ENCODE measurements at places on chromosomes 5 and 9.

- peak; percentile 48 for DNase-seq
Observed at GRCh38 chr5:82011761-82012160, 39.9 kb downstream of the ATG10 start.

DNA sequence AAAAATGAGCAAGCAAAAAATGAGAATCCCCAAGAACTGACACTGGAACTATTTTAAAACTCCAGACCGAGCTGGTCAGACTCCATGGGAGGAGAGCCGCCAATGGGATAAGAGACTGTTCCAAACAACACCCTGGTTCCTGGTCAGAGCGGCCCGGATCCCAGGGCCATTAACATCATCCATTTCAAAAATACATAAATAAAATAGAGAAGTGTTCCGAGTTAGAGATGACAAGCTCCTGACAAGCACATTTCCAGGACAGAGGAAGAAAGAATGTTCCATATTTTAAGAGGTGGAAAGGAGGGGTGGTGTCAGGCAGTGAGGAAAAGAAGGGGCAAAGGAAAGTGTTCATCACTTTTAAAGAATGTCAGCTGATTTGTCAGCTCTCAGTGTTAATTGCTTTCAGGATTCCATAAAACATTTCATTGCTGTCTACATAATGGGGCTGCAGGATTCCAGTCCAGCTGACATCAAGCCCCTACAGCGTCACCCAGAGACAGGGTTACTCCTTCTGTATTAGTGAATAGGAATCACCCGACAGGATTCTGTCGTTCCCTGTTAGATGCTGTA lies 202.5 kb upstream of the TRIM32 start:
- peak; percentile 29 for DNase-seq

GRCh38 chr9:13107008-13107407 lies 172.5 kb downstream of the MPDZ start:
- no peak for DNase-seq

- no peak for DNase-seq
Observed at GRCh38 chr5:54649041-54649504, 131.5 kb downstream of the SNX18 start.

DNA sequence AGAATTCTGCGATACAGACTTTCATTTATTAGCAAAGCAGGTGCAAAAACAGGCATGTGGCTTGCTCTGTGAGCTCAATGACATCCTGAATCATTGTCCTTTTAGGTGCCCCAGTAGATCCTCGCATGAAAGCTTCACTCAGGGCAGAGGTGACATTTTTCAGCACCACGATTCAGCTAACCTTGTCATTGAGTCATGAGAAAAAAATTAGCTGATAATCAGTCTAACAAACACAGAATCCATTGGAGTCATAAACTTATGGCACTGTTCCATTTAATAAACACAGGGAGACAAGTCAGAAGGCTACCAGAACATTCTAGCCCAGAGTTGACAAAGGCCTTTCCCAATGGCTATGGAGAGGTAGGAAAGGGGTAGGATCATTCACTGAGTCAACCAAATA lies 104.8 kb upstream of the RAD23B start:
- peak; percentile 38 for DNase-seq

GRCh38 chr9:124882231-124882630 lies 20.3 kb downstream of the ARPC5L start:
- DNase-seq = no peak

GRCh38 chr5:142400415-142400814 lies 75.6 kb upstream of the SPRY4 start:
- DNase-seq = no peak

DNA sequence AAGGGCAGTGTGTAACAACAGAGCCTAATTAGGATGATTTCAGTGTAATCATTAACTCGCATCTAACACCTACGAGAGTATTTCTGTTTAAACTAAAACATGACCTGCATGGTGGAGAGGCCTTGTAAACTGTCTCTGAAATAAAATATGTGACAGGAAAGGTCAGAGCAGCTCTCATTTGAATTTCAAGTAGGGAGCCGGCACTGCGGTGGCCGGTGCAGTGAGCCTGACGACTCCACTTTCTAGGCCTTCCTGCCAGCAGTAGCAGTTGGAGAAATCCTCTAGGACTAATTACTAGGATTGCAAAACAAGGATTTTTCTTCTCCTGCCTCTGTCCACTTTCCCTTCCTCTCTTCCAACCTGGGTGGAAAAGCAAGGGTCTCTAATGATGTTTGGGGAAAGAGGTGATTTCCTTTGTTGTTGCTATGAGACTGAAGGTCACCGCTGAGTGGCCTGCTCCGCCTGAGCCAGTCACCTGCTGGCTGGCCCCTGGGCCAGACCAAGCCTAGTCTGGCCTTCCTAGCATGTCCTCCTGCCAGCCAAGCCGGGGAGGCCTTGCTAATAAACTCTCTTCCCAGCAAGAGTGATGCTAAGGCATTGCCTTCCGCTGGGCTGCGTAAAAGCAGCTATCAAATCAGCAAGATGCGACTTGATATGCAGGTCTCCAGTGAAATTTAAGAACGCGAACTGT lies 245.7 kb downstream of the PSAT1 start:
- no peak for DNase-seq

DNA sequence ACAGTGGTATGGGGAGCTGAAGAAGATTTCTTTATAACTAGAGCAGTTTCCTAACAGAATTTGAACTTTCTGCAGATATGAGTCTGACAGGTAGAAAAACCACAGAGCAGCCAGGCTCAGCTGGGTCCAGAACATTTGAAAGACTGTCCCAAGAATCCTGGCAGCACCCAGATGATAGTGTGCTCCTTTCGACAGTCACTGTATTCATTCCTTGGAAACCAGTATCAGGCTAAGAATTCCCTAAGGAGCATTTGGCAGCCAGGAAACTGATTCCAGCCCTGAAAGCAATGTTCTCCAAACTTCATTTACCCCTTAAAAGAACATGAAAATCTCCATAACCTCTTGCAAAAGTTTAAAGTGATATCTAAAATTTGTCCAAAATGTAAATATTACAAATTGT lies 123.0 kb upstream of the MTAP start:
- DNase-seq = peak; percentile 37

GRCh38 chr5:96896276-96896675 lies 20.0 kb downstream of the ERAP2 start:
- no peak for DNase-seq

- DNase-seq = peak; percentile 87
Observed at GRCh38 chr5:74575741-74576538, 64.6 kb downstream of the ENC1 start.

DNA sequence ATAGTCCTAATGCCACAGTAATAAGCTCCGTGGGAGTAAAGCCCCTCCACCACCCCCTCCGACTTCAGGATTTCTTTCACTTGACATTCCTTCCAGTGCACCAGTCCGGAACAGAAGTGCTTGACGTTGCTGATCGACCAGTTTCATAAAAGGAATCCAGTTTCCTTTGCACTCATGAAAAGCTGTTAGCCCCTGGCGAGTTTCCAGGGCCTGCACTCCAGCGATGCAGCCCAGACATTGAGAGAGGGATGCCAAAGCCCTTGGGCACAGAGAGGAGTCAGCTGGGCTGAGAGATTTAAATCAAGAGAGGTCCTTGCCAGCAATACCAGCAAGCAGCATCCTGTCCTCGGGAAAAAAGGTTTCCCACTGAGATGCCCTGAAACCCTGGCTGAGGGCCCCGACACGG lies 170.1 kb downstream of the GABBR2 start:
- peak; percentile 61 for DNase-seq

- no peak for DNase-seq
Observed at GRCh38 chr9:4805191-4805918, 12.6 kb downstream of the RCL1 start.

DNA sequence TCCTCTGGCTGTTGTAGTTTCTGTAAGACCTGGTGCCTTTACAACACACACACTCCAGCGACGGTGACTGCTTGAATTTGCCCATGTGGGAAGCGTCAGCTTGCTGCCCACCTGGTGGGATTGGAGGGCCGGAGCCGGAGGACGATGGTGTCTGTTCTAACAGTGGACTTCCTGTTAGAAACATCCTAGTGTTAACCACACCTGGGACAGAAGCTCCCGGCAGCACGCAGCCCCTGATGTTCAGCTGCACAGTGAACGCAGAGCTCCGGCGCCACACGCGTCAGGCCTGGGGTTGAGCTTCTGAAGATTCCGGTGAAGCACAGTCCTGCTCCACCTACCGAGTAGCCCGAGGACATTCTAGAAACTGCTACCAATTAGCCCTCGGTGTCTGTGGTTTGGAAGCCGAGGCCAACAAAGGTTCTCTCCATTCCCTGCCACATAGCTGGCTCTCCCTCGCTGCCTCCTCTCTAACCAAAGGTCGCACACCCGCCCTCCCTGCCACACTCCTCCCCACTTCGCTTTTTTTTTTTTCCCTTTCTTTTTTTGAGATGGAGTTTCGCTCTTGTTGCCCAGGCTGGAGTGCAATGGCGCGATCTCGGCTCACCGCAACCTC lies 14.4 kb downstream of the PMPCA start:
- peak; percentile 10 for DNase-seq

DNA sequence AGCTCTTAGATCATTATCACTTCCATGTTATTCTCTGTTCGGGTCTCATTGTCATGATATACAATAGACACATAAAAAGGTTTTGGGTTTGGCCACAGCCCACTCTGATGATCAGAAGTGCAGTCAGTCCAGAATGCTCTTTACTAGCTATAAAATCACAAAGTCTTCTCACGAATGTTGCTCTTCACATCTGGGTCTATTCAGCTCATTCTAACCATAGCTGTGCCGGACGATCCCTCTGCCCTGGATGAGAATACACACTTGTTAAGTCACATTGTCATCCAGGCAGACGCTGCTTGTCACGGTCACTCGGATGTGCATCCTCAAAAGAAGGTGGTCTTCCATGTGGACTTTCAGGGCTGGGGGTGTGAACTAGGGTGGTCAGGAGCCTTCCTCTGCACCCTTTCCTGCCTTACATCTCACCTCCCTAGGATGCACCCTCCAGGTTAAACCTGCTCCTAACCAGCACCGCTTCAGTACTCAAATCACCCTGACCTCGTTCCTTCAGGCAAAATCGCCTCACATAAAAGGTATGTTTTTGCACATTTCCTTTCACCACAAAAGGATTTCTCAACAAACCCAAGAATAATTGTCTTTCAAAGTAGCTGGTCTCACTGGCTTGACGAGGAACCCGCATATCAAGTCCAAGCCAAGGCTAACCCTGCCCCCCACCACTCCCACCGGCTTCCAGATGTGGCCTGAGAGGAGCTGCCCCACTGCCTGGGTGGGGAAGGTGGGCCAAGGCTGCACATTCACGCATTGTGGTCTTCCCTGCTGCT lies 21.9 kb downstream of the ANKH start:
- DNase-seq = peak; percentile 52

GRCh38 chr5:38211354-38211710 lies 47.0 kb upstream of the EGFLAM start:
- no peak for DNase-seq

- DNase-seq = peak; percentile 65
Observed at GRCh38 chr9:935348-935965, 41.0 kb upstream of the DMRT3 start.

GRCh38 chr9:130343445-130343918 lies 77.9 kb downstream of the HMCN2 start:
- no peak for DNase-seq

GRCh38 chr9:83991355-83991754 lies 10.8 kb downstream of the RMI1 start:
- no peak for DNase-seq

DNA sequence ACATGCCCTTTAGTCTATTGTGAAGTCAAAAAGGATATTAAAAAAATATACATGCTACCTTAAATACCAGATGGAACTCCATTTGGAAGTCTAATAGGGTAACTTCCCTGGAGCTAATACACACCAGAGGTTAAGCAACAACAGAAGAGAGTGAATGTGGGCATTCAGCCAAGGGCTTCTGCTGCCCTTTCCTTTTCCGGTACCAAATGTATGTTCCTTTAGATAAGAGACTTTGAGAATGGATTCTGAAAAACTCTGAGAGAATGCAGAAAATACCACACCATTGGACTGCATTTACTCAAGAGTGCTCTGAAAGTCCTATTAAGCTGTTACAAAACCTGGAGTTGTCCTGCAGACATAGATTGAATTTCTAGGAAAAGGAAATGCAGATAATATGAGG lies 23.8 kb upstream of the TRPM3 start:
- peak; percentile 8 for DNase-seq

DNA sequence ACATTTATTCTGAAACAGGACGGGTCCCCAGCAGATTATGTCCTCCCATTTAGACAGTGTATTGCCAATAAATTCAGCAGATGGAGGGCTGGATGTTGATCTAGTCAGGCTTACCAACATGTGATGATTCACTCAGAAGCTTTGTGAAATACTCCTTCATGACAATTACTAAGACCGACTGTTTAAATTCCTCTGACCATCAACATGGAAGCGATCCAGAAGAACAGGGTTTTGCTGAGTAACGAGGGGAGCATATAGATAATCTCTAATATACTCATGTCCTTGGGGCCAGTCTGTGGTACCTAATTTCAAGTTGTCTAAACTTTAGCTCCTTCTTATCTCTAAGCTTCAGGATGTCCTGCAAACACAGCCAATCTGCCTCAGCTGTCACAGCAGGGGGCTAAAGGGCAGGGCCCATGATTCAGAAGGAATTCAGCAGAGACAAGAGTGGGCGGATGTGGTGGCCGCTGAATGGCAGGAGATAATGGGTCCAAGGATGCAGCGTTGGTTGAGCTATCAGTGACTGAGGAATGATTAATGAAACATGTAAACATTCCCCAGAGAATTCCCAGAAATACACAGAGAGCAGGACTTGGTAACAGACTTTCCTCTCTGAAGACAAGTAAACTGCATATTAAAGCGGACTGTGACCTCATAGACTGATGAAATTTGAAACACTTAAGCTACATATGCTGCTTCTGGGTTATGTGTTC lies 109.4 kb downstream of the ANKRD55 start:
- DNase-seq = peak; percentile 100

GRCh38 chr9:13991395-13991794 lies 322.5 kb downstream of the NFIB start:
- DNase-seq = no peak

GRCh38 chr5:35436400-35437057 lies 181.1 kb upstream of the SPEF2 start:
- DNase-seq = peak; percentile 39

DNA sequence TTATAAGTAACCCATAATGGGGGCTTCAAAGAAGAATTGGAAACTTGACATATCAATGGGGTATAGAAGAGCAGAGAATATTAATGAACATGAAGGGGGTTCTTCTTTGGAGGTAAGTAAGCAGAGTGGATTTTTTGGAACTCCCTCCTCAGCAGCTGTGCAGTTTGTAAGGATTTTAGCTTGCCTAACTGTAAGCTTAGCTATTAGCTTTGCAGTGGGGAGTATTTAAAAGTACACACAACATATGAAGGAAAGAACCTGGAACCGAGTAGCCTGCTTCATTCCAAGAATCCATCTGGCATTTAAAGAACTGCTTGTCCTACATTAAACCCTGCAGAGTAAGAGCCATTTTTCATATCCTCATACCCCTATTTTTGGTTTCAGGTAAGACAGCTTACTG lies 2.2 kb upstream of the PBX3 start:
- no peak for DNase-seq

- peak; percentile 61 for DNase-seq
Observed at GRCh38 chr5:115494570-115495289, 49.8 kb downstream of the FEM1C start.

DNA sequence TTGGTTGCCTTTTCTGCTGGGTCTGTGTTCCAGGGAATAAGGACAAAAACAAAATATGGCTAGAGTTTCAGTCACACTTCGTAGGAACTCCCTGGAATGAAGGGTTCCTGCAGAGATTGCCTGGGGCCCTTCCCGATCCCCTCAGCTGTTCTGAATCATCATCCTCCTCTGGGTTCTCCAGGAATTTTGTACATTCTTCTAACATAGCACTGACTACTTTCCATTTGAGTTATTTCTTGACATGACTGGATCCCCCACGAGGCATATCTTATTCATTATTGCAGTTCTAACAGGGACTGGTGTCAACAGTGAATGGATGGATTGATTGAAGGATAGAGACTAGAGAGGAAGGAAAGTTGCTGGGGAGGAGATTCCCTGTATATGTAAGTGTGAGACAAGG lies 49.2 kb upstream of the TNC start:
- peak; percentile 98 for DNase-seq
